AG09319 (cell line): ENCODE measurements at places on chromosomes 16 and 17.
A peak's percentile ranks its signal among the peaks of the same experiment; 100 is the strongest.

- DNase-seq: no peak
These were observed at the start of gene IGFBP4 for GRCh38 chr17:40443196-40443987. TSS of gene IGFBP4 (plus strand) at chr17:40443450. CDS start at chr17:40443736, 286 bp downstream.

GRCh38 chr16:30896261-30896888 lies at the start of gene CTF1:
TSS of gene CTF1 (plus strand) at chr16:30896614. CDS start at chr16:30896644, 30 bp downstream.
- DNase-seq: peak; percentile 78

GRCh38 chr17:69945698-69946185 lies 129.3 kb upstream of the KCNJ16 start:
- DNase-seq: no peak

DNA sequence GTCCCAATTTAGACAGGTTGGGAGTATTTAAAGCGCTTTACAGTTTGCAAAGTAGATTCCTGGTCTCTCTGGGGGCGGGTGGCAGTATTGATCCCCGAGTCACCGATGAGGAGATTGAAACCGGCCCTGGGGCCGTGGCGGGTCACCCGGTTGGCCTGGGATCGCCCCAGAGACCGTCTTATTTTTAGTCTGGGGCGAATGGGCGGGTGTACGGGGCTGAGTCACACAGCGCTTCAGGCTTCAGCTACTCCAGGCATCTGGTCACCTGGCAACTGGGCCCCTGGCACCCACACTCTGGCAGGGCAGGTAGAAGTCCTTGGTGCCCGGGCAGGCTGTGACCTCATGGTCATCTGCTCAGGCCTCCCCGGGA lies 669 bp downstream of the MIEF2 start:
- DNase-seq: no peak

DNA sequence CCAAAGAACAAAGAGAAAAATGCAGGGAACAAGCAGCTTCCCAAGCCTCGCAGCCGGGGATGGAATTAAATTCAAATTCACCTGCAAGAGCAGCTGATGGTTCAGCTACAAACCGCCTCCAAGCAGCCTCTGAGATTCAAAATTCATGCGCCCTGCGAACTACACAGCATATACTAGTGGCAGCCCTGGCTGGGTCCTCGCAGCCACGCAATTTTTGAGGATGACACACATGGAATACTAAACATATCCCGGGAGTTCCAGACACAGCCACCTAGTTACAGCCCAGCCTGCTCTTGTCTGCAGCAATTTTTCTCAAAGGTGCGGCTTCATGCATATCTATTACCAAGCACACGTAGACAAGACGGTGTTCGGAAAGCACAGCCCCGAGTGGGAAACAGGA lies 35.9 kb upstream of the KIFC3 start:
- DNase-seq: no peak

DNA sequence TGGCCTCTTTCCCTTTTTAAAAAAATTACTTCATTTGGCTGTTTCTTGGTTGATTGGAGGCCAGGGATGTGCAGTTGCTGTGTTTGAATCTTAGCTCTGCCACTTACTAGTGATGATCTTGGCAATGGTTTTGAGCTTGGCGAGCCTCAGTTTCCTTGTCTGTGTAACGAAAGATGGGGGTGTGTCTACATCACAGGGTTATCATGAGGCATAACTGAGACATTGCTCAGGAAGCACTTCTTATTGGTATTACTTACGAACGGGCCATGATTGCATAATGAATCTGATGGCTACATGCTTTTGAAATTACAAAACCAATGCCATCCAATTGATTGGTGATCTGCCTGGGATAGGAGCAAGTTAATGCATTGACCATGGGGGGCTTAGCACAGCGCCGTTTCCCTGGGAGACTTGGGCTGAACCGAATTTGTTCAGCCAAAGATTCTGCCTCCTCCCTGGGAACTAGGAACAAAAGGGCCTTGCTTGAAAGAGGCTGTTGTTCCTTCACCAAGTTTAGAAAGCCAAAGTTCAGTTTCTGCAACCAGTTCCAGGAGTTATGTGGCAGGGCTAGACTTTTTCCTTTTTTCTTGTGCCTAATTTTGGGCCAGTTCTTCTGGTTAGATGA lies 21.9 kb downstream of the CMIP start:
- no peak for DNase-seq

DNA sequence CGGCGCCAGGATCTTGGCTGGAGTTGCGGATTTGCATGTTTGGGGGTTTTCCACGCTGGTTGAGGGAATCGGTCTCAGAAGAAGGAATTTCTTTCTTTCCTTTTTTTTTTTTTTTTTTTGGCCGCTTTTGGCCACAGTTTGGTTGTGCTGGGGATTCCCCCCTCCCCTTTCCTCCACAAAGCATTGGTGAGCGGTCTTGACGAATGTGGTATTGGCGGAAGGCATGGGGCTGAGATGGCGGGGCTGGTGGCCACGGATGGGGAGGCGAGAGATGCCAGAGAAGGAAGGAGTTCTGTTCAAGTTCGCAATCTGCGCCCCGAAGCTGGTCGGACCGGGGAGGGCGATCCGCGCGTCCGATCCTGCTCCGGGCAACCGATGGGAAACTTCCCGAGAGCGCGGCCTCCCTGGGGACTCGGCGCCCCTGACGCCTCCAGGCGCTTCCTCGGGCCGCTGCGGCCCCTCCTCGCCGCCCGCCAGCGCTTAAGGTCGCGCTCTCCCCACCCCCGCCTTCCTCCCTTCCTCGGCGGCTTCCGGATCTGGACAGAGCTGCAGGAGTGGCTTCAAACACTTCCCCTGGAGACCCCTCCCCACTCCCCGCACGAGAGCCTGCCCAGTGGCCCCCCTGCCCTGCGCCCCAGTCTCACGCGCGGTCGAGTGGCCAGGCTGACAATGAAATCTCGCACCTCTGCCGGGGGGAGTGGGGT lies 43.2 kb downstream of the RAI1 start:
- no peak for DNase-seq

DNA sequence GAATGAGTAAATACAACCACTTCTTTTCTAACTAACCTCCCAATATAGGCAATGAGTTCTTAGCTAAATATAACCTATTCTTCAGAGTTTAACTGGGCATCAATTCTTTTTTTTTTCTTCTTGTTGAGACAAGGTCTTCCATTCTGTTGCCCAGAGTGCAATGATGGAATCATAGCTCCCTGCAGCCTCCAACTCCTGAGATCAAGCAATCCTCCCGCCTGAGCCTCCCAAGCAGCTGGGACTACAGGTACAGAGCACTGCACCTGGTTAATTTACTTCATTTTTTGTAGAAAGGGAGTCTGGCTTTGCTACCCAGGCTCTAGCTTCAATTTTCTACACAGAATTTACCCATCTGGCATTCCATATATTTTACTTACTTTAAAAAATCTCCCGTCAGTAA lies 1.1 kb downstream of the METTL16 start:
- DNase-seq: no peak

DNA sequence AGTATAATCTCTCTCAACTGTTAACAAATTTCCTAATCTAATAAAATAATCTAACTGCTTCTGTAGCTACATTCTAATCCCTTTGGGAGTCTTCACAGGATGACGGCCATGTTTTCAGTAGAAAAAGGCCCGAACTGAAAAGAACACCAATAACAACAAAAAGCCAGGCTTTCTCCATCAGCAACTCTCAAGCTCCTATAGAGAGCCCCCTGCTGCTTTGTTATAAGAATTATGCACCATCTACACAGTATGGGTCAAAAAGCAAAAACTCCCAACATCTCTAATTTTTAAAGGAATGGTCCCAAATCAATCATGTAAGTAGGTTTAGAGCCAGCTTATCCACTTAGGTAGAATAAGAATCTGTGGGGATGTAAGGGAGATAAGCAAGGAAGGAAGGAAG lies 163.6 kb upstream of the C17orf78 start:
- DNase-seq: no peak

DNA sequence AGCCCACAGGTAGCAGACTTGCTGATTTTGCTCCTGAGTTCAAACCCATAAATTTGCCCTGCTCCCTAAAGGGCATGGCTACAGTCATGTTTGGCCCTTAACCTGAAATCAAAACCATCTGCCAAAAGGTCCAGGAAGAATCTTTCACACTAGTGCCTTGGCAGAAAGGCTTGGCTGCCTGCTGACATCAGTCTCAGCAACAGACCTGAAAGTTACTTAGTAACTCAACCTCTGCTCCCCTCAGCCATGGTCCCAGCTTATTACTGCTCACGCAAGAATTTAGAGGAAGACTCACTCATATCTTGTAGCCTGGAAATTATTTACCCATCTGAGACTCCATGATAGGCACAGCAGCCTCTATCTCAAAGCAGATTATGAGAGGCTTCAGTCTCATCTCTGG lies 98.0 kb upstream of the KIF2B start:
- no peak for DNase-seq

GRCh38 chr17:57783338-57783742 lies 38.2 kb upstream of the CCDC182 start:
- no peak for DNase-seq

- no peak for DNase-seq
These were observed 1.6 kb downstream of the TBX4 start for GRCh38 chr17:61453566-61454380.

DNA sequence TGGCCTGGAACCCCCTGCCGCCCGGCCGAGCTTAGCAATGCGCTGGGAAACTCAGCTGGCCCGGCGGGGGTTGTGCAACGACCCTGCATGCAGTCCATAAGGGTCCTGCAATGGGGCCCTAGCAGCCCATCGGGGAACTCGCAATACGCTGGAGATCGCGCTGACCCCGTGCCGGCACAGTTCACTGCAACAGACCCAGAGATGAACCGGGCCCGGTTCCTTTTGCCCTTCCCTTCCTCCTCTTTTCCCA lies 375 bp downstream of the SLC25A11 start:
- DNase-seq: no peak

- DNase-seq: no peak
These were observed 2.1 kb upstream of the CD300E start for GRCh38 chr17:74625661-74626060.

GRCh38 chr17:15943971-15944758 lies 765 bp upstream of the ADORA2B start:
- DNase-seq: no peak
